ENCODE measurements at places on chromosomes 6 and 20. TPM values are rescaled to one million over a fixed set of nuclear protein-coding genes. Genes with fewer than 3 reads are reported as not detected.

PNLDC1 gene
- total RNA-seq = not detected

RNGTT gene
- 9.0 TPM for total RNA-seq

FOXA2 gene
- 12.1 TPM for total RNA-seq

TCF21 gene
- total RNA-seq = not detected

SAMHD1 gene
- 6.4 TPM for total RNA-seq
